ENCODE measurements at places on chromosomes 4 and X.

- no peak for DNase-seq
Measured at GRCh38 chrX:150268839-150269355, 94.2 kb upstream of the MAMLD1 start.

GRCh38 chr4:39609454-39609931 is 29.2 kb downstream of the SMIM14 start:
- DNase-seq, result no peak

DNA sequence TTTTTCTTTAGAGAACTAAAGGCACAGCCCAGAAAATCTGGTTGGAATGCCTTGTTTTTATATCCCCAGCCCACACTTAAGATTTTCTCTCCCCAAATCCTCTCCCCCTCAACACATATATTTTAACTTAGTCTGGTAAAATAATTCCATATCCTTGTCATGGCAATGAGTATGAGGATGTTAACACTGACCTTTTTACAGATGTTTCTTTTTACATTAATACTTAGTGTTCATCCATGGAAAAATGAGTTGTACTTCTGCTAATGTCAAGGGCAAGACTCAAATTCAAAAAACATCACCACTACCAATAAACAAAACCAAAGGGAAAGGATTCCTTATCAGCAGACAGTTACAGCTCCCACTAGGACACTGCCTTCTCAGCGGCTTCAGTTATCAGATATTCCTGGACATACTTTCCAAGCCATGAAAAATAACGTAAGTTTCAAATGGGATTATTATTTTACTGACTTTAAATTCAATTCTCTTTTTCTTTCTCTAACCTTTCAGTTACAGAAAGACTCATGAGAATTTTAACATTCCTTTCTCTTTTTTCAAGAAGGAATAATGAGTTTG is 83.3 kb downstream of the RASL11B start:
- no peak for DNase-seq

DNA sequence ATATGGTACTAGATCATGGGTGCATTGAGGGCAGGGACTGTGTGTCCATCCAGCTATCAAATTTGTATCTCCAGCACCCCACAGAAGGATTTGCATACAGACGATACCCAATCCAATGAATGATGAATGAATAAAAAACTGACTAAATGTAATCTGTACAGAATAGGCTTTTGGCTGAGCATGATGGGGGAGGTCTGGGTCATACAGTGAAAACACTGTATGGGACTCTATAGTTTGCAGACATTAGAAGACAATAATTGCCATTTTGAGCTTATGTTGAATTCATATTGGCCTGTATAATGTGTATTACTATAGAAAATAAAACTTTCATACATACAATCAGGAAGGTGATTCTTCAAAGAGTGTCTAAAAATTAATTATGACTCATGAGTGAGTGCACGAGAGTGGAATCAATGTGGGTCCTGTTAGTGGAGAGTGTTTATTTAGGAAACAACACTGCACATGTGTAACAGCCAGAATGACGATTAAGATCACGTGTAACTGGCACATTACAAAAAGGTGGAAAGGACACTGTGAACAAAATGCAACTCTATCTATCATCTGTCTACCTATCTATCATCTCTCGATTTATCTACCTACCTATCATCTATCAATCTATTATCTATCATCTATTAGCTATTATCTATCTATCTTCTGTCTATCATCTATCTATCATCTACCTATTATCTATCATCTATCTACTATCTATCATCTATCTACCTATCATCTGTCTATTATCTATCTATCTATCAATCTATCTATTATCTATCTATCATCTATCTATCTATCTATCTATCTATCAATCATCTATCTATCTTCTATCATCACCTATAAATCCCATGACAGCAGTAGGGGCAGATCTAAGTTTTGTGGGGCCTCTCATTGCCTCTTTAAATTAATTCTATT is 201.3 kb downstream of the PTTG2 start:
- no peak for DNase-seq

- DNase-seq, result no peak
Measured at GRCh38 chr4:62627671-62628070, 1427.5 kb downstream of the ADGRL3 start.

- DNase-seq, result no peak
Measured at GRCh38 chr4:95231681-95232080, 317.1 kb downstream of the UNC5C start.

DNA sequence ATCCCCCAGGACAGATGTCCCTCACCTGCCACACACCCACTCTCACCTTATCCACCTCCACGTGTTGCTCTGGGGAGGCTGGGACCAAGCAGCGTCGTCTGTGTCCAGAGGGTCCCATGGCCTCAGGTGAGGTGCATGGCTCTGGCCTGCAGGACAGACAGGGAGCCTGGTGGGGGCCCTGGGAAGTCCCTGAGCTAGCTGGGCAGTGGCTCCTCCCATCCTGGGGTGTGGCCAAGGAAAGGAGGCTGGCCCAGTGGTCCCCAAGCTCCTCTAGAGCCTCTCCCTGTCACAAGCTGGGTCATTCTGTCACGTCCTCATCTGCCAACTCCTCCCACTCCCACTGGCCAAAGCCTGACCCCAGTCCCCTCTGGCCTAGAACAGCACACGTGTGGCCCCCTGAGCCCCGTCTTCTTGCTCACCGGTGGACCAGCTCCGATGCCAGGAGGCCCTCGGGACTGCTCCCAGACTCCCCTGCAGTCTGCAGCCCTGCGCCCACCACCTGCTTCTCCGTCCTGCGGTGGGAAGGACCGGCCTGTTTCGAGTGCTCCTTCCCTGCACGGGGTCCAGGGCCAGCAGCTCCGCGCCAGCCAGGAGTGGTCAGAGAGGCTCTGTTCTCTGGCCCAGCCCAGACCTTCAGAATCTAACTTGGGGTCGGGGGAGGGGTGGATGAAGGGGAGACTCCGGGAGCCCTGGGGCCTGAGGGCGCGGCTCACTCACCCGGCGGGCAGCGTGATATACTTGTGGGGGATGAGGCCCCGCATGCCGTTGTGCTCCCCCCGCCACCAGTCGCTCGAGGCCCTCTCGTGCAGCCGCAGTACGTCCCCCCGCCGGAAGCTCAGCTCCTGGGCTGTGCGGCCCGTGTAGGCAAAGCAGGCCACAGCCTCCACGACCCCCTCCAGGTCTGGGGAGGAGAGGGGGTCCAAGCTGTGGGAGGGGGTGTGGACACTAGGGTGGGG is 4.8 kb downstream of the AVPR2 start:
- DNase-seq, result no peak

GRCh38 chr4:40576651-40577480 is 52.8 kb downstream of the RBM47 start:
- DNase-seq, result no peak

- no peak for DNase-seq
Measured at GRCh38 chr4:57443787-57444186, 333.6 kb upstream of the IGFBP7 start.

DNA sequence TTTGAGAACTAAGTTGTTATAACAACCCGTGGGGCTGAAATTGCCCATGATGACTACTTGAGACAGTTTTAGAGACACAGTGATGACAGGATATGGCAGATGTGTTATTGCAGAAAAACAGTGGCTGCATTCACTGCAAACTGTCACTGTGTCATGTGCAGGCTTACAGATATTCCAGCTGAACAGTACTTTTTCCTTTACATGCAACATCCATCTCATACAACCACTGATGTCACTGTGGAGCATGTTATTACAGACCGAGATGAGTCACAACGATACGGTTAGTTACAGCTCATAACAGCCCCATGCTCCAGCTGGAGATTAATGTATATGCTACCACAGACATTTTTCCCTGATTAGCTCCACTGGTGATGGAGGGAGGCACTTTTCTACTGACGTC is 207.4 kb downstream of the TMA16 start:
- no peak for DNase-seq

- no peak for DNase-seq
Measured at GRCh38 chrX:79100791-79101484, 43.5 kb upstream of the GPR174 start.

GRCh38 chr4:126172126-126172525 is 857.4 kb downstream of the FAT4 start:
- DNase-seq, result no peak

DNA sequence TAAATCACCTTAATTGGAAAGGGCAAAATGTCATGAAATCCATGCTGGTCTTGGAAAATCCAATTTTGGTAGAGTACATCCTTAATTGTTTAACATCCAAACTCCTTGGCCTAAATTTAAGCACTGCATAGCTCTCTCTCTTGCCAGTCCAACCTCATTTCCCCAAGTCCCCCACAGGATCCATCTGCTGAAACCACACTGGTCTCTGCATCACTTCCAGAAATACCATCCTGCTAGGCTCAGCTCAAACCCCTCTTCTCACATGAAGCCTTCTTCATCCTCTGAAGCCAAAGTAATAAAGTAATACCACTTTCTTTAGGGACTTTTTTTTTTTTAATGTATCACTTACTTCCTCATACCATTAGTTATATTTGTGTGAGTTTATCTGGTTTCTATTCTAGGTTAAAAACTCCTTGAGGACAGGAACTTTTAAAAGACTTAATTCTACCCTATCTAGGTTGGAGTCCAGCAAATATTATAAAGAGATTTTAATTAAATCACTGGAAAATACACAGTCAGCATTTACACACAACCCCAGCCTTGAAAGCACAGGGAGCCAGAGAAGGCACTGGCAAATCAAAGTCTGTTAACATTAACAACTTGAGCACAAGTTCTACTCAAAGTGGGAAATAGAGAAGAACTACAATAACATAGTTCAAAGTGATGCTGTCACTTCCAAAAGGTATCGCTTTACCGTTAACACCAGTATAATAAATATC is 16.7 kb upstream of the KLF3 start:
- DNase-seq, result no peak

Data from GM12892 (cell line).